ENCODE measurements at places on chromosomes 12 and 14. TPM values are rescaled to one million over a fixed set of nuclear protein-coding genes. Genes with fewer than 3 reads are reported as not detected.

The C12orf50 gene
- polyA plus RNA-seq, result not detected

- DNase-seq, result no peak
These were observed 1311.5 kb downstream of the TMEM121 start for GRCh38 chr14:106837870-106838269.

GRCh38 chr12:109632342-109632741 is 58.7 kb downstream of the MVK start:
- DNase-seq, result no peak

DNA sequence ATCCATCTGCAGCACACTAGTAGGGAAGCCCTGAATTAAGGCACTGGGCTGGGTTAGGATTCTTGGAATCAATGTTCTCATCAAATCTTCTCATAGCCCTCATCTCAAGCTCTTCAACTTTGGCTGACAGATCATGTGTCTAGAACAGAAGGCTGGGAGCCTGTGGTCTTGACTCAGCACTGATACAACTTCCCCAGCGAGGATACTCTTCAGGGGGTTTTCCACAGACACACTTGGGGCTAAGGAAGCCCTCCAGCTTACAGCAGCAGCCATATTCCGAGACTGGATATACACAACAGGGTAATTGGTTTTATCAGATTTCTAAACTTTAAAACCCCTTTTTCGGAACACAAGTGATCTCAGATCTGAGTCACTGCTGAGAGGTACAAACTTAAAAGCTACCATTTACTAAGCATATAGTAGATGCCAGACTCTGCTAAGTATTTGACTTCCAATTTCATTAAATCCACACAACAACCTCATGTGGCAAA is 3.5 kb downstream of the FMNL3 start:
- no peak for DNase-seq

DNA sequence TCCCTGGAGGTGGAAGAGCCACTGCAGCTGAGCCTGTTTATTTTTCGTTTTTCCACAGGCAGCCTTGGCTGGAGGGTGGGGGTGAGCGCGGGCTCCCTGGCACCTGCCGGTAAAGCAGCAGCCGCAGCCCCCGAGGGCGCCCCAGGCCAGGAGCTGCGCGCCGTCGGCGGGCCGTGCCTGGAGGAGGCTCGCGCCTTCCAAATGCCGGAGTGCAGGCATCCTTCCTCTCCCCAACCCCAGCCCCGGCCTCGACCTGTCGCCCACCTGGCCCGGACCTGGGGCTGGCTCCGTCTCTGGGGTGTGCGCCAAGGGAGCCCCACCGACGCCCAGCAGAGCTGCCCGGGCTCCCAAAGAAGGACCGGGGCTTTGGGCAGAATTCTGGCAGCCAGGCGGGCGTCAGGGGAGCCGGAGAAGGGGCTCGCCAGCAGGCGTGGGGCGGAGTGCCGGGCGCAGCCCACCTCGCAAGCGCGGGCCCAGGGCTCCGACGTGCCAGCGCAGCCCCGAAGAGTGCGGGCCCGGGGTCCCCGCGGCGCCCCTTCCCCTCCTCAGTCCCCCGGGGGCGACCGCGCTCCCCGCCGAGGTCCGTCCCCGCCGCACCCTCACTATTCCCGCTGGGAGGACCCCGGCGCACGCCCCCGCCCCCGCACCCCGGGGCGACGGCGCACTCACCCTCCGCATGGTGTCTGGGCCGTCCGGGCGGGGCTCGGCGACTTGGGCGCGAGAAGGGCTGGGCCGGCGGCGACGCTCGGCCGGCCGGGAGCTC is 130.3 kb downstream of the NDUFA12 start:
- no peak for DNase-seq

- no peak for DNase-seq
These were observed 41.5 kb downstream of the SYNE3 start for GRCh38 chr14:95474941-95475340.

- no peak for DNase-seq
These were observed 11.9 kb downstream of the CDC42BPB start for GRCh38 chr14:103045371-103045869.

GRCh38 chr12:32512910-32513309 is 113.6 kb downstream of the FGD4 start:
- DNase-seq, result no peak

- no peak for DNase-seq
These were observed 34.3 kb upstream of the LTA4H start for GRCh38 chr12:96069511-96070231.

- DNase-seq, result no peak
These were observed 198.9 kb downstream of the RBM19 start for GRCh38 chr12:113766879-113767878.

GRCh38 chr14:79016828-79017505 is 846.8 kb downstream of the NRXN3 start:
- no peak for DNase-seq

DNA sequence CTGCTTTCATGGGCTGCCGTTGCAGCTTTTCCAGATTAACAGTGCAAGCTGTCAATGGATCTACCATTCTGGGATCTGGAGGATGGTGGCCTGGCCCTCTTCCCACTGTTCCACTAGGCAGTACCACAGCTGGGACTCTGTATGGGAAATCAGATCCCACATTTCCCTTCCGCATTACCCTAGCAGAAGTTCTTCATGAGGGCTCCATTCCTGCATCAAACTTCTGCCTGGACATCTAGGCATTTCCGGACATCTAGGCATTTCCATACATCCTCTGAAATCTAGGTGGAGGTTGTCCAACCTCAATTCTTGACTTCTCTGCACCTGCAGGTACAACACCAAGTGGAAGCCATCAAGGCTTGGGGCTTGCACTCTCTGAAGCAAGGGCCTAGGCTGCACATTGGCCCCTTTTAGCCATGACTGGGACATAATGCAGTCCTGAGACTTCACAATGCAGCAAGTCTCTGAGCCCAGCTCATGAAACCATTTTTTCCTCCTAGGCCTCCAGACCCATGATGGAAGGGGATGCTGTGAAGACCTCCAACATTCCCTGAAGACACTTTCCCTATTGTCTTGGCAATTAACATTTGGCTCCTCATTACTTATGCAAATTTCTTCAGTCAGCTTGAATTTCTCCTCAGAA is 863.3 kb downstream of the C12orf50 start:
- no peak for DNase-seq

DNA sequence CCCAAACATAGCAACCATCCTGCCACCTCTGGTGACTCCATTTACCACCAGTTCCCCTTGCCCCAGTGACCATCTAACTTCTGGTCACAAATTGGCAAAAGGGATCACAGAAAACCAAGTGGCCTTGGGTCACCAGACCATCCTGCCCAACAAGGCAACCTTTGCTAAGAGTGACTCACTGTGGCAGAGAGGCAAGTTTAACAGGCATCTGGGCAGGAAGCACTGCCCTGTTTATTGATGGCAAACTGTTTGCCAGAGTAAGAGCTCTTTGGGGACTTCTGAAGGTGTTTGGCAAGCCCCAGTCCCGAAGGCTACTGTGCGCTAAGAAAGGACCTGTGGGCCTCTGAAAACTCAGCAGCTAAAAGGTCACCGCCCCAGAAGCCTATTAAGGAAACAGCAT is 28.2 kb upstream of the TMEM233 start:
- no peak for DNase-seq

GRCh38 chr14:94548999-94549985 is 11.9 kb upstream of the SERPINA4 start:
- DNase-seq, result peak; percentile 14

Data from immature natural killer cell (primary cell).